ENCODE measurements at places on chromosomes 7 and 10. TPM values are rescaled to one million over a fixed set of nuclear protein-coding genes. Genes with fewer than 3 reads are reported as not detected.

- DNase-seq = no peak
These were observed 558.9 kb upstream of the MBL2 start for GRCh38 chr10:53331460-53331859.

- no peak for DNase-seq
These were observed 143.1 kb upstream of the CDCA7L start for GRCh38 chr7:22088827-22089226.

GRCh38 chr7:90645784-90646183 is 49.7 kb downstream of the CDK14 start:
- no peak for DNase-seq

Gene CFAP46
- total RNA-seq = not detected

Gene KCNH2
- total RNA-seq = 0.41 TPM

Gene GATA3
- 28.9 TPM for total RNA-seq

Gene KCP
- total RNA-seq = 0.16 TPM

- DNase-seq = no peak
These were observed 1.5 kb upstream of the RALA start for GRCh38 chr7:39621784-39622411.

DNA sequence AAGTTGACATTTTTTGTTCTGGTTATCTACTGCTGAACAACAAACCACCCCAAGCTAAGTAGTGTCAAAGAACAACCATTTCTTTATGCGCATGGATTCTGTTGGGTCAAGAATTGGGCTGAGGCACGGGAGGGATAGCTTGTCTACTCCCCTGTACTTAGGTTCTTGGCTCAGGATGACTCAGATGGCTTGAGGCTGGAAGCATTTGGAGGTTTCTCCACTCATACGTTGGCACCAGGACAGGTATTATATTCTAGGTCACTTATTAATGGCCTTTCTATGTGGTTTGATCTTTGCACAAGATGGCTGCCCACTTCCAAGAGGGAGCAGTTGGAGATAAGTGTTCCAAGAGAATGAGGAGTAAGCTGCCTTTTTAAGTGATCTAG is 11.8 kb upstream of the TFAM start:
- DNase-seq = no peak

Gene HMX3
- total RNA-seq = 0.20 TPM

DNA sequence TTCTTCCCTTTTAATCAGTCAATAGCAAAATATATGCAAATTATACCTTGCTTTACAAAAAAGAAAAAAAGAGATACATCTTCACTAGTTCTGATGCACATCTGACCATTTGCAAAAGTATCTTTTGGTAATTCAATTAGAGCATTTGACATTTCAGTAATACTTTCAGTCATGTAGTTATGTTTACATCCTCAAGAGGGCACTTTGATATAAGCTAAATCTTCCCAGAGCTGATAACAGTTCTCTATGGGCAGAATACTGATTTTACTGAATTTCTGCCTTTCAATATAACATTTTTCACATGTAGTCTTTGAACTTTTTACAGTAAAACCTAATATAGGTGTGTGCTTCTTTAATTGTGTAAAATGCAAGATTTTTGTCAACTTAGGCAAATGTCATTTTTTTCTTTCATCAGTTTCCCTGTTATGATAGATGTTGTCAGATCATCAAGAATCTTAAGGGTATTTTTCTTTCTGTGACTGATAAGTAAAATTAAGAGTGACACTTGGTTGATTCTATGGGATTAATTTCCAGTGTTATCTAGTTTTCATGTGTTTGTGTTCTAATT is 703.5 kb upstream of the SEMA3D start:
- no peak for DNase-seq

DNA sequence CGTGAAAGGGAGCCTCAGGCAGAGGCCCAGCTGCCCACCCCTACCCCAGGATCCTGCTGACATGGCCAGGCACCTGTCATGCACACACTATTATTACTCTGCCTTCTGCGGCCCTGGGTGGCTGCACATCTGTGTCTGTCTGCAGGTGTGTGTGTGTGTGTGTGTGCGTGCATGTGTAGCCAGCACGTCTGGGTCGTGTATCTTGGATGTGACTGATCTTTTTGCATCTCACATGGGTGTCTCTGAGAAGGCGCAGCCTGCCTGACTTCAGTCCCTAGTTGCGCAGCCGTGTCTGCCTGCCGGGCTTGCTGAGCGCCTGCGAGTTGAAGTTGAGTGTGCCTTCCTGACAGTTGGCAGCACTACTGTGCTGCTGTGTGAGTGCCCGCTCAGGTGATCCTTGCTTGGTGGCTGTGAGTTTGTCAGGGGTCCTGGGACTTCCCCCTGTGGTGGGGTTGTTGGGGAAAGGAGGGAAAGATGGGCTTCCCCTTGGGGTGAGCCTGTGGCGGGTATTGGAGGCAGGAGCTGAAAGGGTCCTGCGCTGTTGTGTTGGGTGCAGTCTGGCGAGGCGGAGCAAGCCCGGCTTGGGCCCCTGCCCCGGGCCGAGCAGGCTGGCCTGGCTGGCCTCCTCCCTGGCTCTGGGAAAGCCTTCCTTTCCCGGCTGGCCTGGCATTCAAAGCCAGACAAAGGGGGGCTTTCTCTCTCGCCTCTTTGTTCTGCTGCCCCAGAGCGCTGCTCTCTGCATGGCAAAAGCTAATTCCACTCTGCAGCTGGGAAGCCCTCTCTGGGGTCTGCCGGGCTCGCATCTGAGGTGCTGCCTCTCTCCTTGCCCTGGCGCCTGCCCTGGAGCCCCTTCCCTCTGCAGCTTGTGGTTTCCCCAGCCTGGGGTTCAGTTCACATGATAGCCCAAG is 4.9 kb downstream of the TRIM8 start:
- DNase-seq = no peak

Gene MOGAT3
- not detected for total RNA-seq

Data from activated naive CD4-positive, alpha-beta T cell treated with anti-CD3 and anti-CD28 coated beads, Interleukin-2, amount 50 U/mL, for 72 hours (primary cell).